CD4-positive, alpha-beta T cell treated with Interferon alpha-2 for 1 hour (primary cell): ENCODE measurements at places on chromosomes 12 and 14.

DNA sequence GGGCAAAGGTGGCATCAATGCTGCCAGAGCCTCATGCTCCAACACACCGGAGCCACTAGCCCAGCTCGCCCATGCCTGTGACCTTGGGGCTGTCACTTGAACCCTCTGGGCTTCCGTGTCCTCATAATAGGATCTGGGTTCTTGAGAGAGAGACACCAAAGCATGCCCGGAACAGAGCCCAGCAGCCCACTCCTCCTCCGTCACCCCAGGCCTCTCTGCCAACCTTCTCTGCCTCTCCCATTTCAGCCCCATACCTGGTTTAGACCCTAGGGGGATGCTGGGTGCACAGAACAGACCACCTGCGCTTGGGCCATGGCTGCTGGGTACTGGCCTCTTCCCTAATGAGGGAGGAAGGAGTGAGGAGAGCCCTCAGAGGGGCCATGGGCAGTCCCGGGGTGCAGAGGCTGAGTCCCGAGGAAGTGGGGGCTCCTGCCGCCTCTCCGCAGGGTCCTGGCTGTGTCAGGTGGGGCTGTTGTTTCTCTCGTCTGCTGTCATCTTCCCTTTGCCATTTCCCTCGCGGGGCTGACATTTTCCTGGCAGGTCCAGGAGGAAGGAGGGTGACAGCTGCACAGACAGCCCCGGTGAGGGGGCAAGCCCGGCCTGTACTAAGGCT, 172.4 kb upstream of the RTL1 start:
- DNase-seq = no peak

DNA sequence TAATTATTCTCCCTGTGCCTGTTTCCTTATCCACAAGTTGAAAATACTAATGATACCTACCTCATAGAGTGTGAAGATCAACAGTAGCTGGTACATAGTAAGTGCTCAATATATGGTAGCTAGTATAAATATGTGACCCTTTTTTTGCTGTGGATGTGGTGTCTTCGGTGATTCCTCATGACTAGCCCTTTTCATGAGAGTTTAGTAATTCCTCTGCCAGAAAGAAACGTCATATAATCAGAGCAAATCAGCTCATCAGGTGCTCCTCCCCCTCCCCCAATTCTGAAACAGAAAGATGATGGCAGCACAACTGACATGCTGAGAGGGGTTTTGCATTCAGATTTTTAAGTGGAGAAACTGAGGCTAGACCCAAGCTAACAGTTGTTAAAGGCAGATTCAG, 210.8 kb downstream of the SLC41A2 start:
- no peak for DNase-seq

DNA sequence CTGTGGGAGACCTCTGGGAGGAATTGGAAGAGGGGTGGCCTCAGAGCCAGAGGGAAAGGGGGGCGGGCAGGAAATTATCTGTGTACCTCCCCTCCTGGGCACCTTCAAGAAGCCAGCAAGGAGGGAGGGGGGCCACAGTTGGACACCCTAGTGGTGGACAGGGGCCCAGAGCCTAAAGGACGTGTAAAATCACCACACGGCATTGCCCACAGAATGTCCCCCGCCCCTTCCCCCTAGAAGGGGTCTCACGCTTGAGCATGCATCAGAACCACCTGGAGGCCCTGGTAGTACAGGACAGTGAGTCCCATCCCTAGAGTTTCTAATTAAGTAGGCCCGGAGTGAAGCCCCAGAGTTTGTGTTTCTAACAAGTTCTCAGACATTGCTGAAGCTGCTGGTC, 8.2 kb downstream of the ENDOU start:
- no peak for DNase-seq

DNA sequence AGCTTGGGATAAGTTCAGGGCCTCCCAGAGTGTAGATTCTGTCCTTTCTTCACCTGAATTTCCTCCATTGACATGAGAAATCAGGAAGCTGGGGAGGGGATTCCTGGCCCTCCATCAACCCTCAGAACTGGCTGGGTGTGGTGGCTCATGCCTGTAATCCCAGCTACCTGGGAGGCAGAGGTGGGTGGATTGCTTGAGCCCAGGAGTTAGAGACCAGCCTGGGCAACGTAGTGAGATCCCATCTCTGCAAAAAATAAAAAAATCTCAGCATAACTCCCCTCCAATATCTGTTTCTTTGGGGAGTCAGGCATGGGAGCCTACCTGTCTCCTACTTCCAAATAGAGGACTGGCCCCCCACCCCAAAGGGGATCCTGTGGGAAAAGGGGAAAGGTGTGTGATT, 59.8 kb upstream of the TBX3 start:
- DNase-seq = no peak

GRCh38 chr12:124613151-124613585, 45.8 kb upstream of the NCOR2 start:
- no peak for DNase-seq

DNA sequence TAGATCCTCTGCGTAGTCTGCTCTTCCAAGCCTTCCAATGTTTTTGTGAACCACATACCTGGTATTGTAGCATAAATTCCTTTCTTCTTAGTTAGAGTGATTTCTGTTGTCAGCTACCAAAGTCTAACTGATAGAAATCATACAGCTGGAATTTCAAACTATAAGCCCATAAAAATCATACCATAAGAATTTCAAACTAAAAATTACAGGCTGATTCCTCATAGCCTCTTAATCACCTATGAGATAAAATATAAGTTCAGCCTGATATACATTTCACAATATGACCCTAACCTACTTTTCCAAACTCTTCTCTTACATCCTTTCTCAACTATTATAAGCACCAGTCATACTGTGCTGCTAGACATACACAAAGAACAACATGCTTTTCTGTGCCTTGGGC, 64.8 kb downstream of the PTHLH start:
- no peak for DNase-seq

DNA sequence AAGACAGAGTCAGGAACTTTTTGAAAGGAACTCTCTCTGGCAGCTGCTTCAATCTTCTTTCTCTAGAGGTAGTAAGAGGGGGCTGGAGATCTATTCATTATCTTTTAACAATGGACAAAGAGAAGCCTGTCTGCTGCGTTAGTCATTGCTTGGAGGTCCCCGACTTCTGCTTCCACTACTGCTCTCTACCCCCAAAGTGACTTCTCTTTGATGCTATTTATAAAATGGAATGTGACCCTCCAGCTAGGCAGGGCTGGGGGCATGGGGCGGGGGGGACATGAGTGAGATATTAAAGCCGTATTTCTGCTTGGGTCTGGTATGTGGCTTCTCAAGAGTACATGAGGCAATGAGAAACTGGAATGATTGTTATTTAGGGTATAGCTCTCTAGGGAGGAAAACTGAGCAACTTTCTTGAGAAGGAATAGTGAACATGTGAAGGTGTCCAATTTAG, 41.4 kb upstream of the NUDT4 start:
- DNase-seq = no peak

DNA sequence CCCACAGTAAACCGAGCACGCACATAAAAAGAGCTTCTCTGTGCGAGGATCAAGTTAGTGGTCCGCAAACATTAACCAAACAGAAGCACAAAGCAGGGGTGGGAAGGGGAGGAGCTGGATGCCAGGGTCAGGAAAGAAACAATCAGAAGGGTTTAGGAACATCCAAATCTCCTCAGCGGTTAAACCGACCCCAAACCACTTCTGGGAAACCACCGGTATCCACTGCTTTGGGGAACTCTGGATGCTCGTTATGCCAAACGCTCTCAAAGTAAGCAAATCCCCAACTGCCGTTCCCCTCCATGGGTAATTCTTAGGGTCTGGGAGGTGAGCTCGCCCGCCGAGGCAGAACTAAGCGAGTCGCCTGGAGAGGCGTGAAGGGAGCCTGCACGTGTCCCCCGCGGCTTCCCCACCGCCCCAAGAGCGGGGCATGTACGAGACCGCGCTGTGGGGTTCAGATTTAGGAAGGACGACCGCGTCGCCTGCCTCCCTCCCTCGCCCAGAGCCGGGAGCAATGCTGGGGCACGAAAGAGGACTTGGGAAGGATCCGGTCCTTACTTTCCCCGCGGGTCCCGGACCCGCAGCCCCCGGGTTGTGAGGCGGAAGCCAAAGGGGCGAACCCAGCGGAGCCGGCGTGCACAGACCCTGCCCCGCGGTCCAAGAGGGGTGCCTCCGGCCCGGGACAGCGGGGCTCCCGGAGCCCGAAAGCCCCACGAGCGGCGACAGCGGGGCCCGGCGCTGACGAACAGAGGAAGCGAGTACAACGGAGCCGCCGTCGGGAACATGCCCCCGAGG, 711 bp downstream of the SBNO1 start:
- DNase-seq = peak; percentile 45

DNA sequence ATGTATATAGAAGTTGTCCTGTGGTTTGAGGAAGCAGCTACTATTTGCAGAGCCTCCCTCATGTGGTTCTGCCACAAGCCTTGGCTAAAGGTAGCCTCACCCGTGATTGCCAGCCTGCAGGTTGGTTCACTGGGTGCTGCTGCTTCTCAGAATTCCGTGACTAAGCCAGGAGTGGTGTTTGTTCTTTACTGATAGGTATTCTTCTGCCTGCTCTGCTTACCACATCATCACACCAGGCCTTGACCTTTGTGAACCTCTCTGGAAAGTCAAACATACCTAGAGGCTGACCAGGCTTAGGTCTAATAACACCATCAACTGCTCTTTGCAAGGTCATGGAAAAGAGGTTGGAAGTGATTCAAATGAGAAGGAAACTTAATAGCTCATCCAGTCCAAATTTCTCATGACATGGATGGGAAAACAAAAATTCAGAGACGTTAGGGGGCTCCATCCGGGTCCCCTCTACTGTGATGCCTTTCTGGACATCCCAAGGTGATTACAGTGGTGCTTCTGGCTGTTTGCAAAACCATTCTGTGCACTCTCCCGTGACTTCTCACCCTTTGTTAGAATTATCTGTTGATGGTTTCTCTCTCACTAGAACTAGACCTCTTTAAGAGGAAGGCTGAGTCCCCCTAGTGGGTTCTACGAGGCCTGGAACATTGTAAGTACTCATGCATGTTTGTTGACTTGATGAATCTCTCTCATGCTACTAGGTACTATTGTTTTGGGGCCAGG, 8.5 kb upstream of the SOCS2 start:
- DNase-seq = no peak
